ENCODE measurements at places on chromosomes 11 and 22. TPM values are rescaled to one million over a fixed set of nuclear protein-coding genes. Genes with fewer than 3 reads are reported as not detected.

GRCh38 chr11:77196961-77197360 lies 68.9 kb downstream of the MYO7A start:
- no peak for DNase-seq

DNA sequence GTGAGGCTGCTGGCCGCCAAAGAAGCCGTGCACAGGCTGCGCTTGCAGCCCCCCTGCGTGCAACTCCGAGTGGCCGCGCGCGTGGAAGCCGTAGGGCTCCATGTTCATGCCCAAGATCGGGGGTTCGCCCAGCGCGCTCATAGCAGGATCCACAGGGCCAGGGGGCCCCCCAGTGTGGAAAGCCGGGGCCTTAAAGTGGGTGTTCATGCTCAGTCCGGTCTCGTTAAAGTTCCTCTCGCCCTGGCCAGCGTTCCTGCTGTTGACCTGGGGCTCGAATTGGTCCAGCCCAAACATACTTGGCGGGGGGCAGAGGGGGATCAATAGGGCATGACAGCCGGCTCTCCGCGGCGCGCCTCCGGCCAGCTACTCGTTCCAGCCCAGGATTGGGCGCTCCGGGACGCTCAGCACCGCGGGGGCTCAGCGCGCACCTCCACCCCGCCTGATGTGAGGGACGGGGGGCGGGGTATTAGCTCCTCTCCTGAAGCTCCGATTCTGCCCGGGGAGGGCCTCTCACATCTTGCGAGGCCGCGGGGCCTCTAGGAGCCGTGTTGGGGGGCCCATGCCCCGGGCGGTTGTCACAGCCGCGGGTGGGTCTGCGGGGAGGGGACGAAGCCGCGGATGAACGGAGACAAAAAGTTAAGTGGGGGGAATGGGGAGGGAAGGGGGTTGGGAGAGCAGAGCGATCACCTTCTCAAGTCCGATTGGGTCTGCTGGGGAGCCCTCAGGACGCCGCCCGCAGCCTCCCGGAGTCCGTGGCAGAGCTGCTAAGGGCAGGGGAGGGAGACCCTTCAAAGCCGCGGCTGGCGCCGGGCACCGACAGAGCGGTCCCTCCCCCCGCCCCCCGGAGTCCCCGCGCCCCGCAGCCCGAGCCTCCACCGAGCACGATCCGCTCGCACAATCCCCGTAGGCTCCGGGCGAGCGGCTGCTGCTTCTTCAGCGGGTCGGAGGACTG lies 1.0 kb downstream of the MN1 start:
- peak; percentile 60 for DNase-seq

- no peak for DNase-seq
Observed at GRCh38 chr22:49793296-49793695, 34.4 kb downstream of the BRD1 start.

DNA sequence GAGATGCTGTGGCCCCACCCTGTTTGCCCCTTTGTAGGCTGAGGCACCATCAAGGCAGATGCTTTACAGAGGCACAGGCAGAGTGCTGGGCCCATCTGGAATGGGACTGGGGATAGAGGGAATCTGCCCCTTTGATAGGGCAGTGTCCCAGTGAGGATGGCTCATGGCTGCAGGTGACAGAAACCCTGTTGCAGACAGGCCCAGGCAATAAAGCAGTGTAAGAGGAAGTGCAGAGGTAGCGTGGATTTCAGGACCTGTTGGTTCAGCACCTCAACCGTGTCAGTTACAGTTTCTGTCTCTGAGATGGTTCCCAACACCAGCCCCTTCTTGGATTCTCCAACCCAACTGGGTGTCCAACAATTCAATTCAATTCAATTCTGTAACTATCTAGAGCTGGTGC lies 25.1 kb downstream of the PRDM11 start:
- DNase-seq, result no peak

- DNase-seq, result no peak
Observed at GRCh38 chr11:12721816-12722604, 47.8 kb downstream of the TEAD1 start.

Gene DYNC2H1
- 32.5 TPM for total RNA-seq

Gene THRSP
- not detected for total RNA-seq

Data from mammary epithelial cell (primary cell).